ENCODE measurements at places on chromosomes 1 and 21.

- no peak for DNase-seq
Observed at GRCh38 chr1:181208967-181209366, 120.5 kb downstream of the IER5 start.

DNA sequence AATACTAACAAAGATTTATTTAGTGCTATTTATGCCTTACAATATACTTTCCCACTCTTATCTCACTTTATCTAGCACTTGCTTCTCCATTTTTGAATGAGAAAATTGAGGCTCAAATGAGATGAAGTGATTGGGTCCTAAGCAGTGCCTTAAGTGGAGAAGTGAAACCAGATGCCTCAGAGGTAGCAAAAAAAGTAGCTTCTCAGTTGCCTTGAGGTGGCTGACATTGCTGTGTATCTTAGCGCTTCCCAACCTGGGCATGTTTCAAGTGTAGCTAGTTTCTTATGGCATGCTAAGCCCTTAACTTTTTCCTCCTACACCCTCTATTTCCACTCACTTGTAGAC lies 390.4 kb downstream of the OMA1 start:
- DNase-seq: no peak

GRCh38 chr1:16199700-16200099 lies 12.8 kb downstream of the ARHGEF19 start:
- DNase-seq: no peak

- DNase-seq: no peak
Observed at GRCh38 chr1:165010418-165011070, 346.0 kb downstream of the LMX1A start.

DNA sequence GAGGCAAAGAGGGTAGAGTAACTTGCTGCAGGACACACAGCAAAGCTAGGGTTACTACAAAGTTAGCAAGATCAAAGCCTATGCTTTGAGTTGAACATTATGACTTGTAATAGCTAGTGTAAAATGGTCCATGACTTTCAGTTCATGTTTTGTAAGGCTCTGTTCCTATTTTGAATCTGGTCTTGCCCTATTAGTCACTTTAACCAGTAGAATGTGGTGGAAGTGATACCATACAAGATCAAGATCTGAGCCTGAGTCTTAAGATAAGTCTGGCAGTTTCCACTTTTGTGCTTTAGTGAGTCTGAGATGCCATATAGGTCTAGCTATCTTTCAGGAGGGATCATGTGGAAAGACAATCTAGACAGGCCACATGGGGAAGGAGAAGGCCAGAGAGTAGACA lies 282.1 kb upstream of the BRINP3 start:
- peak; percentile 2 for DNase-seq

DNA sequence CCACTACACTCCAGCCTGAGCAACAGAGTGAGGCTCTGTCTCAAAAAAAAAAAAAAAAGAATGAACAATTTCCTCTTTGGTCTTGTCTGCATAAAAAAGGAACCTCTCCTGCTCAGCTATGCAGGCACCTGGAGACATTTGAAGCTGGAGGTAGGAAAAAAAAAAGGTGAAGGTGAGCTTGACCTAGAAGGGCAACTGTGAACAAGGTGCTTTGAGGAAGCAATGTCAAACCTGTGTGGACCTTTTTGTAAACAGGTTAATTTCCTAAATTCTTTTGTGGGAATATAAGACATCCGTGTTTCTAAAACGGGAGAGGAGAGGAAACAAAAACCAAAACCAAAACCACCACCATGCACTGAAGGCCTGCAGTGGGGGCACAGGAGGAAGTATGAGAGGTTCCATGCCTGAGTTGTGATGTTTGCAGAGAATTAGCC lies 77.5 kb downstream of the SLC45A1 start:
- DNase-seq: peak; percentile 40
